Adipocyte (in vitro differentiated cells): ENCODE measurements at places on chromosomes 6 and 20.

DNA sequence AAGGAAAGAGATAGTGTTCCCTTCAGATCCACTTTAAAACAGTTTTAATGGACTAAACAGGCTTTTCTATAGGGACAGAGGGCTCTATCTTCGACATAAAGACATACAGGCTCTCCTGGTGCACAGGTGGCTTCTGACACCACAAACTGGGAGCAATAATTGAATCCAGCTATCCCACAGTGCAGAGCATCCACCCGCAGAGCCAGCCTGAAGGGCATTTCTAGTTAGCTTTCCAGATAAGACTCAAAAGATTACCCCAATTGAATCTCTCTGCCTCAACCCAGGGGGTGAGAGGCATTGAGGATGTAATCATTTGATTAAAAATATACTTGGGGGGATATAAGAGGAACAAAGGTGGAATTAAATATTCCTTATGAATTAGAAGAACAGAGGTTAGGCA is 64.8 kb upstream of the BEND3 start:
- no peak for DNase-seq

DNA sequence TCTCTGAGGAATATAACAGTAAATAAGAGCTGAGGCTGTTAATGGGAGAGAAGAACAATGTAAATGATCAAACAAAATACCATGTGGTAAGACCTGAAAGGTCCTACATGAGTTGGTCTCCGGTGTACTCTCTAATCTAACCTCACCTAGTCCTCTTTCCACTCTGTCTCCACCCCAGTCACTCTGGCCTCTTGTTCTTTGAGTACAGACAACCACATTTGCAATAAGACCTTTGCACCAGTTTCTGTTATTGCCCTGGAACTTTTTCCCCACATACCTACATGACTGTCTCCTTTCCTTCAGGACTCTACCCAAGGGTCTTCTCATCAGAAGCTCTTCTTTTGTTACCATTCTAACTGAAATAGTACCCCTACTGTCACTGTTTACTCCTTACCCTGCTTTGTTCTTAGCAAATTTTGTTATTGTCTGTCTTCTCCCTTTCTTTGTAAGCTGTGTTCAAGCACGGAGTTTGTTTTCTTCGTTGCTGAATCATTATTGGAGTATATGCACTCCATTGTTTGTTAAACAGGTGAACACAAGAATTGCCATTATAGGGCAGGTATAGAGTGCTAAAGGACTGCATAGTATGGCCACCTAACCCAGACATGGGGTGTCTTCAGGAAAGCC is 37.3 kb downstream of the MAPK14 start:
- DNase-seq = no peak

DNA sequence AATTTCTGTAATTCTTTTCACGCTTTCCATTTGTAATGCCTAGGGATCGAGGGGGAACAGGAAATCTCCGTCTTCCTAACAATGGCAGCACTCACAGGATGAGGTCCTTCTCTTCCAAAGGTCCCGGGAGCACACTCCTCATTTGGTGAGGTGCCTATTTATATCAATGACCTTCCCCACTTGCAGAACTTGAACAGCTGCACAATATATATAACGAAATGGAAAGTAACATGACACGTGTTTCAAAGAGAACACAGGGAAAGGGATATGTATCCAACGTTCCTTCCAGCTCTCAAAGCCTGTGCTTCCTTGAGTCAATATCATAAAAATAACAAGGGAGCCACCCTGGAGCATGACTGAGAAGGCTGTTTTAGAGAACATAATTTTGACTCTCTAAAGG is 78.6 kb upstream of the RBM24 start:
- DNase-seq = peak; percentile 28

DNA sequence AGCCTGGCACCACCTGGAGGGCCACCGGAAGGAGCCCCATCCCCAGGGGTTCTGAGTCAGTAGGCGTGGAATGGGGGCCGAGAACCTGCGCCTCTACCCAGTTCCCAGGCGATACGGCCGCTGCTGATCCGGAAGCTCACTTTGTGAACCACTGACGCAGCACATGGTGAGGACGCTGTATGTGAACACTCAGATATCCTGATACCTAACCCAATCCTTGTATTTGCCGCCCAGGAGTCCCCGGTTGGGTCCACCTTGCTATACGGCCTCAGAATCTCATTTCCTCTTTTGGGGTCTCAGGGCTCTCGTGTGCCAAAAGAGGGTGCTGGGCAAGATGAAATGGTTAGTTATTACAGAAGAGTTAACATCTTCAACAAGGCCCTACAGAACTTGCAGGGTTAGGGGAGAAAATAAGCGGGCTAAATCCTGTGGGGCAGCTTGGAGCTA is 604 bp upstream of the RAB5IF start:
- DNase-seq = no peak

- no peak for DNase-seq
Measured at GRCh38 chr6:148309301-148309700, 33.3 kb upstream of the SASH1 start.

DNA sequence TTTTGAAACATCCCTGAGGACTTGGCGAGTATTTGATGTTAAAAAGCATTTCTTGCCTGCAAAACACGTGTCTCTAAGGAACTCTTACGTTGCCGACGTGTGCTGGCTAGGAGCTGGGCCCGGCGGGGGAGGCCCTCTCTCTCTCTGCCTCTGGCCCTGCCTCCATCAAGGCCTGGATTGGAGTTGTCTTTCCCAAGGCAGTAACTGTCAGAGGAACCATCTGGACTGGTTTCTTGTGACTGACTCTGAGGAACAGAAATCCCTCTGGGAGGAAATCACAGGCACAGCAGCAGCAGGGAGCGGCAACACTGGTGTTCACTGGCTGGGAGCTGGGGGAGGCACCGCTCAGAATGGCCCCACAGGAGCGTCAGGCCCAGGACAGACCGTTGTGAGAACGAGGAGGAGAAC is 244.2 kb downstream of the NRN1 start:
- DNase-seq = no peak

- peak; percentile 89 for DNase-seq
Measured at GRCh38 chr6:17865798-17866725, 121.4 kb downstream of the KIF13A start.

GRCh38 chr6:1786455-1787453 is 177.0 kb downstream of the FOXC1 start:
- no peak for DNase-seq

- no peak for DNase-seq
Measured at GRCh38 chr20:61437280-61438206, 185.5 kb downstream of the CDH4 start.

GRCh38 chr6:170163405-170164170 is 127.3 kb downstream of the DLL1 start:
- no peak for DNase-seq

DNA sequence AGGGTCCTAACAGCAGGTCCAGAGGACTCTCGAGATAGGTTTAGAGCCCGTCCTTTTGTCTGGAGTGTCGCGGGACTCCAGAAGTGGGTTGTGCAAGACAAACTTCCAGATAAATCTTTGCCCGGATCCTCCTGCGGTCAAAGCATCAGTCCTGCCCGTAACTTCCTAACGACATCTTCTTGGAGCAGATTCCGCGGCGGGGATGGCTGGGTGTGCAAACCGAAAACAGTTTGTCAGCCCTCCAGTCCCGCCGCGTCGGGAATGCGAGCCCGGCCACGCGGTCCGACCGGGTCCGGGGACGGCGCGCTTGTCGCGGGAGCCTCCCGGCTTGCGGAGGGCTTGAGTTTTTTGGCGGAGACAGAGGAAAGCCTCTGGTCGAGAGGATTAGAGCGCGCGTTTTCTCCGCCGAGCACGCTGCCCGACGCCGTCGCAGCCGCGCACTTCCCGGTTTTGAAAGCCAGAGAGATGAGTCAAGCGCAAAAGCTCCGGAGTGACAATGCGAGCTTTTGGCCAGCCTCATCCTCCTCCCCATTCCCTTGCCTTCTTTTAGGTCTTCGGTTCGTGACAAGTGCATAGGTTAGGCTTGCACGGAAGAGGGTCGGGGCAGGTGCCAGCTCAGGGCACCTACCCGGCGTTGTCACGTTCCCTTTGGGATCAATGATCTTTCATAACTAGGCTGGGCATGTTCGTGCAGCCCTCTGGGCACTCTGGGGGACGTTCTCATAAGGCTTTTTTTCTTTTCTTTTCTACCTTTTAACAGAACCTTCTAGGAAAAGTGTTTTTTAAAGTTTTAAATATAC is 91.3 kb upstream of the PRDM1 start:
- peak; percentile 87 for DNase-seq

- no peak for DNase-seq
Measured at GRCh38 chr6:112252571-112253497, 1.5 kb downstream of the LAMA4 start.

DNA sequence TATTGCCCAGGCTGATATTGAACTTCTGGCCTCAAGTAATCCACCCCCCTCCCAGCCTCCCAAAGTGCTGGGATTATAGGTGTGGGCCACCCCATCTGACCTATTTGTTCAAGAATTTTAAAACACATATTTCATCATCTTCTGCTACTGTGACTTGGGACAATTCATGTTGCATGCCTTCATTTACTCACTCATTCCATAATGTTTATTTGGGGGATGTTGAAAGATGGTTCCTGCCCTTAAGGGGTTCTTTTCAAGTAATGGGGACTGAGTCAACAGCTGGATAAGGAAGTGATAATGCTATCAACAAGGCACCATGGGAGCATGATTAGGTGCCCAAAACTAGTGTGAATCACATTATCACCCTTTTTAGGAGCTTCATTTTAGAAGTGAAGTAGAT is 62.0 kb downstream of the CRYBG1 start:
- DNase-seq = no peak

DNA sequence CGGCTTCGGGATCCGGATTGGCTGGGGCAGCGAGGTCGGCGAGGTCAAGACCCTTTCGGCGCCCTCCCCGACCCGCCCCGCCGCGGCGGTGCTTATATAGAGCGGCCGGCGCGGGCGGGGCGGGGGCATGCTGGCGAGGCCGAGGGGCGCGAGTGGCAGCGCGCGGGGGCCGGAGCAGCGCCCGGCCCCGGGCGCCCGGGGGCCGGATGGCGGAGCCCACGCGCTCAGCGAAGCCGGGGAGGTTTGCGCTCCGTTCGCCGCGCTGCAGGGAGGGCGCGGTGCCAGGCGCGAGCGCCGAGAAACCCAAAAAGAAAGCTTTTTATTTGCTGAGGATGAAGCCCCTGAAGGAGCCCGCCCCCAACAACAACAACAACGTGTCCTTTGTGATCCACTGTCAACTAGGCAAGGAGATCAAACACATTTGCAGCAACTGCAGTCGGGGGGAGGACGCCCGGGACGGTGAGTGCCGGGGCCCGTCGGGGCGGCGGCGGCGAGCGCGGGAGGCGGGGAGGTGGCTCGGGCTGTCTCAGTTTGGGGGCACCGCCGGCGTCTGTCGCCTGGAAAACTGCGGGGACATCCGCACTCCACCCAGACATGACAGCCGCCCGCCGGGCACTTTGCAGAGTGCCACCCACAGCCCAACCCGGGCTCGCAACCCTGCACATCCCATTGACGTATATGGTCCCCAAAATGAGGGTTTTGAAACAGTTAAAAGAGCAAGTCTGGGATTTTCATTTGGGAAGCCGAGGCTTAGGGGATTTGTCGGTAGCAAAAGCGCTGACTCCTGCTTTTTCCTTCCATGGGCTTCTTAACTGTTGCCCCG is 297.3 kb downstream of the PHACTR1 start:
- peak; percentile 32 for DNase-seq

GRCh38 chr20:33811776-33812151 is 616 bp downstream of the CHMP4B start:
- no peak for DNase-seq

DNA sequence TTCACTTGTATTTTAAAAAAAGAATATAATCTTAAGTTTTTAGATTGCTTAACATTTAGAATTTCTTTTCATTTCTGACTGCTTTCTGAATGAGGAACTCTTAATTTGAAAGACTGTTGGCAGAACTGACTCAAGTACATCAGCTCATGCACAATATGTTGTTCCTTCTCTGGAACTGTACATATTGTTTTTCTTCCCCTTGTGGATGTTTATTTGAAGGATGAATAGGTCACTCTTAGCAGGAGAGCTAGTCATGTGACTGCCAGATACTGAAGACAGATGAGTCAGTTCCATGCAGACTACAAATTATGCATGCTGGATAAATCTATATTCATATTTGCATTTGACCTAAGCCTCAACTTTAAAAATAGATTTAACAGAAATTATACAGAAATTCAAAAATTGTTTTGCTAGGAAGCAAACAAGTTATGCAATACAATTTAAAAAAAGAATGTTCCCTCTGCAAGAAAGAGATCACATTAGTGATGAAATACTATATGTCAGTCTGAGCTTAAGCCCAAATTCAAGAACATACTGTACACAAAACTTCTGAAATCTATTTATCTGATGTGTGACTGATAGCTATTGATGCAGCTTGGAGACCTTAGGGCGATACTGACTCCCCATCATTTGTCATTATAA is 1274.9 kb upstream of the GJE1 start:
- DNase-seq = peak; percentile 94

DNA sequence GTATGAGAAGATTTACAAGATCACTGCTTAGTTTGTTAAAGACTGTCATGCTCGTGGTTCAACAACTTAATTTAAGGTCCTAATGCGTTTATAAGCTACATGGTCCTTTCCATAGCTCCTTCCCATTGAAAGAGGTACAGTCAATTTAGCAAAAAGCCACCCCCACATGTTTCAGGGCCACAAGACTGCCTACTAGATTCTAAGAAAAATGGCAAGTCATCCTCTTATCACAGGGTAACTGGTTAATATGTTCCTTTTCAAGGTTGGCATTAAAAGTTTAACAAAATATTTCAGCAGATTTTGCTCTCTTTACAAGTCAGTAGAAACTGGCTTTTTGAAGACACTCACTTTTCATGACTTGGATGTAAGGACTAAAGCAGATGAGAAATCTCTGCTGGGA is 15.7 kb downstream of the GSTA3 start:
- DNase-seq = no peak

DNA sequence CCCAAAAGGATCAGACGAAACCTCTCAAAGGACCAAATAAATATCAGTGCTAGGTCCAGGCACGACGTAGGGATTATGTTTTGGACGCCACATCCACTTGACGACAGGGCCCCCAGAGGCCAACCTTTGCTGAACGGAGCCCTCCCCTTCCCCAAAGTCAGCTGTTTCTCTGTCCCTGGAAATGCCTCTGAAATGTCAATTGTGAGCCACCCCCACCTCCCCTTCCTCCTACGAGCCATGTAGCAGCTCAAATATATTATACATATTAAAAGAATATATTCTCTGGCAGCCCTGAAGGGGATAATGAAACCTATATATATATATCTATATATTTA is 39.6 kb upstream of the BLCAP start:
- no peak for DNase-seq
